ENCODE measurements at places on chromosomes 12 and 14.

DNA sequence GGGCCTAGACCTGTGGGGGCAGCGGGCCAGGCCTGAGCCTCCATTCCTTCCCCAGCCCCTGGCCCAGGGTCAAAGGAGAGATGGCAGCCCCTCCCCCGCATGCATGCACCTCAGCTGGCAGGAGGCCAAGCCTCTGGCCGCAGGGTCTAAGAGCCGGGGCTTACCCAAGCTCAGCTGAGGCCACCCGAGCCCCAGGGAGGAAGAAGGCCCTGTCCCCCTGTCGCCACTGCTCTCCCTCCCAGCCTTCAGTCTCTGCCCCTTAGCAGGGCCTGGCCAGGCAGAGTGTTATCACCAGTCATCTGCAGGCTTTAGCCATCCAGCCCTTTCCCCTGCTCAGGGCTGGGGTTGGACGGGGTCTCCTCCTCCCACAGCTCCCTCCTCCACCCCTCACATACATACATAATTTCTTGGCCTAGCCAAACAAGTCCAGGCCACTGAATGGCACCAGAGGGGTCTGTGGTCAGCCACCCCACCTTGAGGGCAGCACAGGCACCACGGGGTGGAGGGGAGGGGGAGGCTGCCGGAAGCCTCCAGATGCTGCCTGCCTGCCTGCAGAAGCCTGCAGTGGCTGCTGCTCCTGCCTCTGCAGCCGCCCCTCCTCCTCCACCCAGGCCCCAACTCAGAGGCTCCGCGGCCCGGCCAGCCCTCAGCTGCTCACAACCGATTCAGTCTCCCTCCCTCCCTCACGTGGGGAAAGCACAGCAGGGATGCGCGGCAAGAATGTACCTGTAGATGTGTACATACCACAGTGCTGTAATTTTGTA lies 22.8 kb downstream of the RAB35 start:
- no peak for DNase-seq

GRCh38 chr14:79578470-79578869 lies 632.8 kb downstream of the DIO2 start:
- no peak for DNase-seq

DNA sequence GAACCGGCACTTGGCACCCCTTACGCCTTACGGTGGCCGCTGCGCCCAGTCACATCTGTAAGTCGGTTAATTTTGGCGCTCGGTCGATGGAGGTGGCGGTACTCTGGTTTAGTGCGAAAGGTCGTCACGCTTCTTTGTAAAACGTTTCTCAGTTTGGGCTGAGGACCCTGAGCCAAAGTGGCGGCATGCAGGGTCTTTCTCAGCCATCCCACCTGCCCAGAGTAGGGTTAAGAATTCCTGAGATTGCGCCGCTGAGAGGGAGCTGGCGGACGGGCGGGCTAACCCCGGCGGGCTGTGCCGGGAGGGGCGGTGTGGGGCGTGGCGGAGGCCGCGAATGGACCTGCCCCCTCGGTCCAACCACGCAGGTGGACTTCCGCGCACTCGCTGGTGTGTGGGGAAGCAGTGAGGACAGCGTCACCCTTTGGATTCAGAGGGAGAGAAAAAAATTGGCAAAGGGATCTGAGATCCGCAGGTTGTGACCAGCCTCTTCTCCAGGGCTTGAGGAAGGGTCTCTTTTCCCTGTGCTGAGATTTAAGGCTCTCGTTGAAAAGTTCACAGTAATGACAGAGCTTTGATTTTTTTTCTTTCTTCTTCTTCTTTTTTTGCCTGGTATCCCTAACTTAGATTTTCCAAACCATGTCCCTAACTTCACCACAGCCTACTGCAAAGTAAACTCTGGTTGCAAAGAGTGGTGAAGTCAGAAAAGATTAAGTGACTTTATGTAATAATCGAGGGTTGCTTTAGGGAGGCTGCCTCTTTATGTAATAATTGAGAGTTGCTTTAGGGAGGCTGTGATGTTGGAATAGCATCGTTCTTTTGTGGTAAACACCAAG lies 602 bp upstream of the FBXO33 start:
- no peak for DNase-seq

DNA sequence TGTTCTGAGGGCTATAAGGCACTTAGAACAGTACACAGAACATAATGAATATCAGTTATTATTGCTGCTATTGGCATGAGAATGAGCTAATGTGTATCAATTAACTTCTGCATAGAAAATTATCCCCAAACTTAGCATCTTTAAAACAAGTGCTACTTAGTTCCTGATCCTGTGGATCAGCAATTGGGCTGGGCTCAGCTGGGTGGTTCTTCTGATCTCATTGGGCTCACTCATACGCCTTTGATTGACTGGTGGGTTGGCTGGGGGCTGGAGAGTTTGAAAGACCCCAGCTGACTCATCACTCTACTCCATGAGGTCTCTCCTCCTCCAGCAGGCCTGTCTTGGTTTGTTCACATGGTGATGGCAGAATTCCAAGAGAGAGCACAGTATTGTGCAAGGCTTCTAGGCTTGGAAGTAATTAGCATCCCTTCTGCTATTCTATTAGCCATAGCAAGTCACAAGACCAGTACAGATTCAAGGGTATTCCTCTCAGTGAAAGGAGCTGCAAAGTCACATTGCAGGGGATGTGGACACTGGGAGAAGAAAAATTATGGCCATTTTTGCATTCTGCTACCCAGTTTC lies 27.2 kb upstream of the HSPB8 start:
- DNase-seq = no peak

GRCh38 chr12:64696080-64696741 lies 63.0 kb downstream of the GNS start:
- DNase-seq = no peak
